ENCODE measurements at places on chromosomes 6 and 20.

DNA sequence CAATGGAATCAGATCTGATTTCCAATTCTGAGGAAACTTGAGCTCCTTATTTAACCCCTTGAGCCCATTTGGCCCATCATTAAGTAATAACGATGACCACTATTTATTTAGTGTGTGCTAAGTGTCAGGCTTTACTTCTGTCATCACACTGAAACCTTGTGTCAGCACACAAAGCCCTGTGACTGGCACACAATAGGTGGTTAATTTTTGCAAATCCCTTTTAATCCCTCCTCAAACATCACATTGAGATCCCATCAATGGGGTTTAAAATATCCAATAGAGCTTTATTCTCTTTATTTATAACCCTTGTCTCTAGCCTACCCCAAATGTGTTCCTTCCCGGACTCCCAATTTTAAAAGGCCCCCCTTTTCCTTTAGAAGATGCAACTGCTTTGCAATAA lies 656.8 kb upstream of the CHD6 start:
- no peak for DNase-seq

DNA sequence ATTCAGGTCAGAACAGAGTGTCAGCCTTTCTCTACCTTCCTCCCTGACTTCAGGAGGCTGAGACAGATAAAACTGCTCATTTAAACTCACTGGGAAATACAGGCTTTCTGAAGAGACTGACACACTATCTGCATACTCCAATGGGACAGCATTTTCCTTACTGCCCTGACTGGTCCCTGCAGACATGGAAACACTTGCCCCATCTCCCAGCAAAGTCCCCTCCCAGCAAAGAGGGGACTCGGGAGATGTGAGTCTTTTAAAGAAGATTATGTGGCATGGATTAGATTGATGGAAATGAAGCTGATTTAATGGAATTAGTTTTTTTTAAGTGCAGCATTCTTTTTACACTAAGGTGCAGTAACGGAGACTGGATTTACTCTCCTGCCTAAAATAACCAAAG lies 90.8 kb downstream of the CFAP61 start:
- no peak for DNase-seq

DNA sequence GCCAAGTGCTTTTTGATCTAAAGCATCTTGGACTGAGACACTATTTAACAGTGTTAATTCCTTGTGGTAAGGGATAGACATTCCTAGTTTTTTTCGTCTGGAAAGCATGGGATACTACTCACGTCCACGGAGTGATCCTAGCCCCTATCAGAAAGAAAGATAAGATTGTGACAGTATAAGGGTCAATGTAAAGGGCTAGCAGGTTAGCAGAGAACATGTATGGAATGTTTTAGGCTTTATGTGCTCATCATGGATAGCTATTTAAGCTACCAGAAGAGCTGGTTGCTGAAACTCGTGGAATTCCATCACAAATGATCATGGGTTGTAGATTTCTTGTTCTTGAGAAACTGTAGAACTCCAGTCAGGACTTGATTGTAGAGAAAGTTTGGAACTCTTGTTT lies 32.1 kb downstream of the CYB5R4 start:
- DNase-seq, result no peak

GRCh38 chr6:138309695-138310094 lies 68.0 kb upstream of the SMIM28 start:
- DNase-seq, result no peak

- DNase-seq, result no peak
These were observed 71.3 kb upstream of the SOX4 start for GRCh38 chr6:21522143-21522747.

DNA sequence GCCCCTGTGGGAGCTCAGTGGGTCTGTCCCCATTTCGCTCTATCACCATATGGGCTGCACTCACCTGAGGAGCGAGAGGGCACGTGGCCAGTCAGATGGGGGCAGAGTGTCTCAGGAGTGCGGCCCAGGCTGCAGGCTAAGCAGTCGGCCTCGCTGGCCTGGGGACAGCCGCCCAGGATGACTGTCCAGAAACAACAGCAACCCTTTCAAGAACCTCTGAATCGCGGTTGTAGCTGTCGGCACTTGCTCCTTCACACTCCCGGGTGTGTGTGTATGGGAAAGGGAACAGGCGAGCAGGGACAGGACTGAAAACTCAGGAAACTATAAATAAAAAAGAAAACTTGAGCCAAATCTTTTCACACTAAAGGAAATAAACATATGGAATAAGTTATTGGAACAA lies 63.1 kb downstream of the TFAP2A start:
- DNase-seq, result no peak

GRCh38 chr6:88262332-88262731 lies 96.2 kb upstream of the CNR1 start:
- DNase-seq, result no peak

- DNase-seq, result no peak
These were observed 30.8 kb downstream of the DUSP22 start for GRCh38 chr6:322940-323729.

- DNase-seq, result no peak
These were observed 2.0 kb downstream of the DOK5 start for GRCh38 chr20:54477191-54477955.

DNA sequence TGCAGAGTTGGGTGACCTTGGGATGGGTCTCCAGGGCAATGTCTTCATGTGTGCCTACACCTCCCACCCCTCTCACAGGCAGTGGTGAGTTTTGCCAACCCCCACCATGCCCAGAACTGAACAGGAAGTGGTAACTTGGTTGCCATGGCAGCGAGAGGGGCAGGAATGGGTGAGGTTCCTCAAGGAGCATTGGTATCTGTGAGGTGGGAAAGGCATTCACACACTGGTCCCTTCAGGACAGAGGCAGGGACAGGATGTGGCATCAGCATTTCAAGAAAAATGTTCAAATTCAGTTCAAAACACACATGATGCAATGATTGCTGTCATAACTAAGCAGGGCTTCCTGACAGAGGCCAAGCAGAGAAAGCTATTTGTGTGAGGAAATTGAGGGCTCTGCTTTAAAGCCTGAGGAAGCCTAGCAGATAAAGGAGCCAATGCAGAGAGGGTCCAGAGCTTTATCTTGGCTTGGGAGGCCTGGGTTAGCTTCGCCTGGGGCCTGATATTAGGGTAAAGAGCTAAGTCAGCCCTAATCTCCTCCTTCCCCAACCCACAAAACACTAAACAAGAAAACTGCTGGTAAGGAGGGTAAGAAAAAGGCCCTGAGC lies 551 bp downstream of the TREML2 start:
- no peak for DNase-seq

- no peak for DNase-seq
These were observed 84.2 kb downstream of the PREP start for GRCh38 chr6:105318660-105319059.

DNA sequence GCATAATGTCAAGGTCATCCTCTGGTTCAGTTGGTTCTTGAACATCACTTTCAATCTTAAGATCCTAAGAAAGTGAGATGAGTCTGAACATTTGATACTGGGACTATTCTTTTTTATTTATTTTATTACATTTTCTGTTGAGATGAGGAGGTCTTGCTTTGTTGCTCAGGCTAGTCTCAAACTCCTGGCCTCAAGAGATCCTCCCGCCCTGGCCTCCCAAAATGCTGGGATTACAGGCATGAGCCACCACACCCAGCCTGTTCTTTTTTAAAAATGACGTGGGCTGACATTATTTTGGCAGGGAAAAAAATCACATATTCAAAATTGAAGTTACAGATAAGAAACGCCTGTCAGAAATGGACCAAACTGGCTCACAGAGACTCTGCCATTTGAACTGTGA lies 13.5 kb downstream of the EIF2S2 start:
- no peak for DNase-seq

GRCh38 chr6:96651816-96652215 lies 88.9 kb downstream of the FHL5 start:
- no peak for DNase-seq

DNA sequence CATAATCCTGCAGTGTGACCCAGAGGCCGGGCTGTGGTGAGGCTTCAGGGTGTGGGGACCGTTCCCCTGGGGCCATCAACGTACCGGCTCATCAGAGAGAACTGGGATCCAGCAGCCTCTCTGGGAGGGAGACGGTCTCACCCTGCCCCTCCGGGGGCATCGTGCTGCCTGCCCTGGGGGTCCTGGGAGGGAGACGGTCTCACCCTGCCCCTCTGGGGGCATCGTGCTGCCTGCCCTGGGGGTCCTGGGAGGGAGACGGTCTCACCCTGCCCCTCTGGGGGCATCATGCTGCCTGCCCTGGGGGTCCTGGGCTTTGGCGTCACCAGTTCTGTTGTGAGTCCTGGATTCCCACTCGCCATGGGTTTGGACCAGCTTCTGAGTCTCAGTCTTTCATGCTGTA lies 17.1 kb downstream of the SMOC2 start:
- no peak for DNase-seq

- no peak for DNase-seq
These were observed 10.9 kb downstream of the BTN3A1 start for GRCh38 chr6:26412954-26413353.

DNA sequence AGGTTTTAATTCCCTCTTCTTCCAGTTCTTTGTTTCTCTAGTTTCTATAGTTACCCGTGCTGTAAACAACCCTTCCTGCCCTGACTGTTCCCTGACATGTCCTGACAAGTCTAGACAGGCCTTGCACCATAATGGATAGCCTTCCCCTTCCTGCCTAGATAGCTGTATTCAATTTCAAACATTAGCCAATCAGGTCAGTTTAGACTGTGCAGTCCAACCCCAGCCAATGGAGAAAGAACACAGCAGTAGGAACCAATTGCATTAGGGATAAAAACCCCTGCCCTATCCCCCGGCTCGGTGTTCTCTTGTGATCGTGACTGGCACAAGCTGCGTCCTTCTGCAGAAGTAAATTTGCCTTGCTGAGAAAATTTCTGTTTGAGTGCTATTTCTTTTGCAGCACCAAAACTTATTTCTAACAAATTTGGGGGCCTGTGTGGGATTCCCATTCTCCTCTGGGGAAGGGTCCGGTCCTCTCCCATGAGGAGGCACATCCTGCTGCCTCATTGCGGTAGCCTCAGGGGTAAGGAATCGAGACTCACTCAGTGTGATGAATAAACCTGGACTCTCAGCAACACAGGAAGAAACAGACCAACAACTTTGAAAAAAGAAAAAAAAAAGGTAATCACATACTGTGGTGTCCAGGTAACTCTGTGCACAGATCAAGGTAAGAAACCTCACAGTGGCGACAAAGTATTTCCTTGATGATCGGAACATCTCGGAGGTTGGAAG lies 248.7 kb upstream of the ECI2 start:
- DNase-seq, result no peak

DNA sequence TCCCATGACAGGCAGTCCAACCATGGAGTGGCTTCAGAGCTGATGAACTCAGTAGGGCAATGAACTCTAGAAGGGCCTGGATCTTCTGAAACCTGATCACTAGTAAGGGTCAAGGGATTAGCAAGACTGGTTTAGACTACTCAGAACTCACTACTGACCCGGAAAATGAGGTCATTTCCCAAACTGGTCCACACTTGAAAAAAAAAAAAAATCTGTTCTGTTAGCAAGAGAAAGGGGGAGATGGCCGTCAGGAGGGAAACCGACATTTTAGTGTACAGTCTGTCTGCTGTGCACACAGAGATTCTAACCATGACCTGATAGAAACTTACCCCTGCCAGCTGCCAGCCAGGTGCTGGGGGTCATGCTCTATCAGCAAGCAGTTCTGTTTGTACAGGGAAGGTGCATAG lies 262.4 kb upstream of the AGPAT4 start:
- DNase-seq, result no peak

- no peak for DNase-seq
These were observed 215.2 kb downstream of the NFATC2 start for GRCh38 chr20:51327251-51327841.

DNA sequence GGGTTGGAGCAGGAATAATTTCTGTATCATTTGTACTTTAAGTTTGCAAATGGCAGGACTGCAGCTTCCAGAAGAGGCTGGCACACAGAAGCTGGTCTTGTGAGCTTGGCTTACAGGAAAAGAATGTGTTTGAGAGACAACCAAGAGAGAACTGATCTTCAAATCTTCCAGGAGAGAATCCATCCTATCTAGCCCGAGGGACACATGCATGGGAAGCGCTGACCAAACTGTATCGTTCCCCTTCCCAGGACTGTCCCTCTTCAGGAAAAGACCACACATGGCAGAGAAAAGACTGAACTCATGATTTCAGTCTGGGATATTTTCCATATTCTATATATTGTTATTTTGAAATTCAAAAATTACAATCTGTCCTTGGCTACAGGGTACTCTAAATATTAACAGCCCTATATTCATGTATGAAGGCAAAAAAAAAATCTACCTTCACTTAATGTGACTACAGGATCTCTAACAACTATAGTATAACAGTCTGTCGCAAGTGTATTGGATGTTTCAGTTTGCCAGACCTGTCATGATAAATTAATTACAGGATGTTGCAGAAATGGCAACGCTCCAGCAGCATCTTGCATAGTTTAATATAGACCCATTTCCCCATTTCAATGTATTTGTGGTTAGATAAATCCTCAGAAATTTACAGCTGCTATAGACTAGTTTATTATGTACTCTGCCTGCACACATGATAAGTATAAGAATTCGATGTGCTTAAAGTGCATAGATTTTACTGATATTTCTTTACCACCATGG lies 99.4 kb downstream of the MYB start:
- no peak for DNase-seq

DNA sequence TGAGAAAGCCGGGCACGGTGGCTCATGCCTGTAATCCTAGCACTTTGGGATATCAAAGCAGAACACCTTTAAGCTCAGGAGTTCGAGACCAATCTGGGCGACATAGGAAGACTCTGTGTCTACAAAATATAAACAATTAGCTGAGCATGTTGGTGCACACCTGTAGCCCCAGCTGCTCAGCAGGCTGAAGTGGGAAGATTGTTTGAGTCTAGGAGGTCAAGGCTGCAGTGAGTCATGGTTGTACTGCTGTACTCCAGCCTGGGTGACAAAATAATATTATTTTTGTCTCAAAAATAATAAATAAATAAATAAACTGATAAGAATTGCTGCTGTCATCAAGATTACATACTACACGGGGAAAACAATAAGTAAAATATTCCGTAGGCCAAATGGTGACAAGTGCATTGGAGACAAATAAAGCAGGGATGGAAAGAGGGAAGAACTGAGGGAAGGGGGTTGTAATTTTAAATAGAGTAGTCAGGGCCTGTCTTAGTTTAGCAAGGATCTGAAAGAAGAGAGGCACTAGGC lies 14.0 kb upstream of the TOP1 start:
- DNase-seq, result no peak

DNA sequence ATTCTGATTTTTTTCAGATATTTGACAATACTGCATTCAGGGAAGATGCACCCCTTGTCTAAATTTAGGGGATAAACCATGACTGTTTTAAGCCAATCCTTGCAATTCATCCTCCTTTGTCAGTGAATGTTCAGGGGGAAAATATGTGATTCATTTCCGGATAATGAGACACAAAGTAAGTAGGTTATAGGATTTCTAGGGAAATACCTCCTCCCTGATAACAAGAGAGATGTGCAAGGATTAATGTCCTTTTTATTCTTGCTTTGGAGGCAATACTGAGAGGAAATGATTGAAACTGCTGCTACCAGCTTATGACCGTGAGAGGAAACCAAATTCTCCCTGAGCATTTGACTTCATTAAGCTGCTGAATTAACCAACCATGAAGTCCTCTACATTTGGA lies 161.3 kb upstream of the EYA4 start:
- DNase-seq, result no peak

GRCh38 chr6:21505574-21505990 lies 88.0 kb upstream of the SOX4 start:
- no peak for DNase-seq

Measured in hypothalamus (tissue), 51 donors.